ENCODE measurements at places on chromosomes 4 and X.

DNA sequence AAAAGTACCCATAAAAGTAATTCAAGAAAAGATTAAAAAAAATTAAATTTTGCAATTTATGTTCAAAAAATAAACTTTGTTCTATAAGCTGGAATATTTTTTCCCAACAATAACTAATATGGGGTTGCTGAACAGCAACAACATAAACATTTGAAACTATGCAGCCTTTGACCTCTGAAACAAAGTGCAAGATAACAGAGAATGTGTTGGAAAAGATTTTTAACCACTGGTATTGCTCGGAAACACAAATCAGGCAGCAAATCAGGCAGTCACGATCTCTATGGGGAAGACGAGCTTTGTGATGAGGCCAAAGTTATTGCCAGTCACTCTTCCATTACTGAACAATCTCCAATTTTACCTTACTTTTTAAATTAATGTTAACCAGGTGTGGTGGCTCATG lies 332.1 kb downstream of the PABPC4L start:
- ATAC-seq = no peak

GRCh38 chr4:174099712-174100111 lies 183.8 kb downstream of the FBXO8 start:
- no peak for ATAC-seq

GRCh38 chr4:68466751-68467150 lies 19.5 kb downstream of the TMPRSS11E start:
- ATAC-seq = no peak

DNA sequence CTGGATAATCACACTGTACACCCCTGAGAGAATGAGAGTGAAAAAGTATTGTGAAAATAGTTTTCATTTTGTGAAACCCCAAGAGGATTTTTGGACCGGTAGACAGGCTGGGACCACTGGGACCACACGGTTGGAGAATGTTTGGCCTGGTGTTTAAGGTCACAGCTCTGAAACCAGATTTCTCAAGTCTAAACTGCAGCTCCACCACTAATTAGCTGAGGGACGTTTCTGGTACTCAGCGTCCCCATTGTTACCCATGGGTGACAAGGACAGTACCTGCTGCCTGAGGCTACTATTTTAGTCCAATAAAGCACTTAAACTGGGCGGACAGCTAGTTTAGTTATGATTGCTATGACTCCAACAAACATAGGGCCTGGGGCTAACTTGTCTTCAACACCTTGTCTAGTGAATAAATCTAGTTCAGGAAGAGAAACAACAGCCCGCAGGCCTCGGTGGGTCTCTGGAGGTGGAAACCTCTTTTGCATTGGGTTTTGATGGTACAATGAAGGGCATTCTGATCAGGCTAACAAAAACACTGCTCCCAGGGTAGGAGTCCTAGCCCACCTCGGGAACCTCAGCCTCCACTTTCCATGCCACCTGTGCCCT lies 509 bp upstream of the USP11 start:
- no peak for ATAC-seq

GRCh38 chr4:31674313-31674947 lies 954.3 kb downstream of the PCDH7 start:
- ATAC-seq = no peak
